K562 (cell line): ENCODE measurements at places on chromosomes 13 and 19. TPM values are rescaled to one million over a fixed set of nuclear protein-coding genes. Genes with fewer than 3 reads are reported as not detected.

Gene TUBB4A
- 6.2 and 7.0 TPM in 2 replicates for total RNA-seq

Gene KLK3
- total RNA-seq = not detected in 2 replicates

Gene CYSLTR2
- total RNA-seq = not detected in 2 replicates

Gene ICAM4
- 62.6 and 65.5 TPM in 2 replicates for total RNA-seq

Gene RANBP3
- 63.1 and 70.3 TPM in 2 replicates for total RNA-seq

Gene SIGLEC11
- not detected in 2 replicates for total RNA-seq

Gene CCDC169
- 9.6 and 12.6 TPM in 2 replicates for total RNA-seq

Gene KCNRG
- 0.13 and 0.53 TPM in 2 replicates for total RNA-seq

Gene HRC
- 14.8 and 15.6 TPM in 2 replicates for total RNA-seq

Gene MADCAM1
- 0.09 TPM in 1 of 2 replicates, not detected in the other for total RNA-seq

Gene ARHGAP45
- 18.0 and 19.9 TPM in 2 replicates for total RNA-seq

Gene EPSTI1
- total RNA-seq = not detected in 2 replicates

Gene GNA15
- 0.13 and 0.24 TPM in 2 replicates for total RNA-seq

Gene CYP2A6
- total RNA-seq = 0.31 and 0.65 TPM in 2 replicates
